ENCODE measurements at places on chromosomes 11 and 22.

- DNase-seq: no peak
These were observed 23.1 kb upstream of the TP53I11 start for GRCh38 chr11:44973632-44974401.

DNA sequence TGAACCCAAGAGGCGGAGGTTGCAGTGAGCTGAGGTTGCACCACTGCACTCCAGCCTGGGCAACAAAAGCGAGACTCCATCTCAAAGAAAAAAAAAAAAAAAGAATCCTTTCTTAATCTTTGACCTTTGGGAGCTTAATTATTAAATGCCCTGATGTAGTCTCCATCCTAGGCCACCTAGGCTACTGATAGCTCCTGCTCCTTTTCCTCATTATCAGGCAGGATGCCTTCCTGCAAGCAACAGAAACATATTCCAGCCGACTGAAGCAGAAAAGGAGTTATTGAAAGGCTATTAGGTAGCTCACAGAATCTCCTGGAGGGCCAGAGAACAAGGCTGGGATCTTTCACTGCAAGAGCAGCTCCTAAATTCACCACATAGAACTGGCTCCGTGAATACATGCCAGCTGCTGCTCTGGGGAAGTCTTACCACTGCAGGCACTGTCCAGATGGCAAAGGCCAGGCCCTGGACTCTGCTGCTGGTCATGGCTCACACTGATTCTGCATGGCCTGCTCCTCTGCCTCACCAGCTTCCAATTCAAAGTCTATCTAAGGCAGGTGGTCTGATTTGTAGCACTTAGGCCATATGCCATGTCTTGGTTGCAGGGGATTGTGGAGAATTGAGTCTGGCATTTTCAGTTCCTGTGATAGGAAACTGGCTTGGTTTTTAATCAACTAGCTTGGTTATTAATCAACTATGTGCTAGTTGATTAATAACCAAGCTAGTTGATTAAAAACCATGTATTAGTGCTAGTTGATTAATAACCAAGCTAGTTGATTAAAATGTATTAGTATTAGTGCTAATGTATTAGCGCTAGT is 26.0 kb upstream of the POLD3 start:
- no peak for DNase-seq

- no peak for DNase-seq
These were observed 20.8 kb downstream of the SHANK3 start for GRCh38 chr22:50693462-50693861.

- no peak for DNase-seq
These were observed 20.9 kb downstream of the DKK3 start for GRCh38 chr11:11987503-11988022.

DNA sequence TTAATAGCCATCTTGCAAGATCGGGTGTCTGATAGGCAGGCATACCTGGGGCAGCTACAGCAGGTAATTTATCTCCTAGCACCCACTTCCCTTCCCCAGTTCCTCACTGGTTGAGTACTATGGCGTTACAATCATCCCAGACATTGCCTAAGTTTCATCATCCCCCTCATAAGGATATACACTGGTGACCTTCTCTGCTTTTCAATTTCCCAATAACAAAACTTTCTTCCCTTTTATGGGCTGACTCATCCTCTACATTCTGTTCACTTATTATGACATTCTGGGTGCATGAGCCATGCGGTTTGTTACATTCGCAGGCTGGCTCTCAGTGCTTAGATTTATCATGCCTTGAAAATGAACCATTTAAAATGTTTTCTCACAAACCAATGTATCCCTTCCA is 5.0 kb upstream of the MRPL11 start:
- DNase-seq: peak; percentile 39

DNA sequence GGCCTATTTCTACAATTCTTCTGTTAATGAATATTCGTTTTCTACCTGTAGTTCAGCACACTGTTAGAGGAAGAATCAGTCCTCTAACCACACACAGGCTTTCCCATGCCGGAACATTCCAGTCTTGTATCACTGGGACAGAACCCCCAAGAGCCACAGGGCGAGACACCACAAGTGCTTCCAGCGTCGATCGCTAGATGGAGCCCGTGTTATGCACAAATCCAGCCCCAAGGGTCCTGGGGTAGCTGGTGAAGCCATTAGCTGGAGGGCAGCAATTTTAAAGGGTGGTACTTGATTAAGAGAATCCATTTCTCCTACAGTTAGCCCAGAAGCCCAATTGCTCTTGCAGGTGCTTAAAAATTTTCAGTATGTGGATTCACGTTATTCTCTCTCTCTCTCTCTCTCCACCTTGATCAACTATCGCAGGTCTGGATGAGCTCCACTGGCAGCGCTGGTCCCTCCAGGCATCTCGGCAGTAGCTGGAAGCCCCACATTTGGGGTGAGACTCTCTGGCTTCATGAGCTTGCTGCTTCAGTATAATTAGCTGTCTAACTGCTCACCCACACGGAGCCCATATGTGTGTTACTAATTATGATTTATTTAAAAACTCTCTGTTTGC is 148.2 kb upstream of the SNX19 start:
- DNase-seq: no peak

GRCh38 chr11:118898400-118899295 is 15.0 kb downstream of the CXCR5 start:
- no peak for DNase-seq

DNA sequence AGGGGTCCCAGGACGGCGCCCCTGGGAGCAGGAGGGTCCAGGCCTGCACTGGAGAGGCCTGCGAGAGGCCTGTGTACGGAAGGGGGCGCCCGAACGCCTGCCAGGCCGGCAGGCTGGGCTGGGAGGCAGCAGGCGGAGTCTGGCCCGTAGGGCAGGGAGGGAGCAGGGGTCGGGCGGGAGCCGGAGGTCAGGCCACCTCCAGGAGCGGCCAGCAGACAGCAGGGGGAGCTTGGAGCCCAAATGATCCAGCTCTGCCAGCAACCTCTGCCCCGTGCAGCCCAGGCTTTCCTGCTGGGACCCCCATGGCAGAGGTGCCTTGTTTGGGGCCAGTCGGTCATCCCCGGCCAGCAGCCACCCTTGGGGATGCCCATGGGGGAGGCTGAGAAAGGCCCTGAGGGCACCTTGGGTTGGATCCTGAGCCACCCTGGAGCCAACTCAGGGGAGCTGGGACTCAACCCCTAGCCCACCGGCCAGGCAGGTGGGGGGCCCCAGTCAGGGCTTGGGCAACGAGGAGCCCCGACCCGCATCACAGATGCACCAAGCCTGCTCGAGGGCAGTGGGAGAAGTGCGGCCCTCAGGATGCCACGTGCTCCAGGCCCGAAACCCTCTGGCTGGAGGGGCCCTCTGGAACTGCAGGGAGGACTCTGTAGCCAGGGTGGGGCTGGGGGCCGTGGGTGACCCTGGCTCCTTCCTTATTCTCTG is 9.6 kb upstream of the SYT8 start:
- DNase-seq: no peak

GRCh38 chr11:134250675-134251074 is 2.5 kb downstream of the THYN1 start:
- no peak for DNase-seq

- DNase-seq: no peak
These were observed 7.5 kb upstream of the SREBF2 start for GRCh38 chr22:41825376-41825775.

DNA sequence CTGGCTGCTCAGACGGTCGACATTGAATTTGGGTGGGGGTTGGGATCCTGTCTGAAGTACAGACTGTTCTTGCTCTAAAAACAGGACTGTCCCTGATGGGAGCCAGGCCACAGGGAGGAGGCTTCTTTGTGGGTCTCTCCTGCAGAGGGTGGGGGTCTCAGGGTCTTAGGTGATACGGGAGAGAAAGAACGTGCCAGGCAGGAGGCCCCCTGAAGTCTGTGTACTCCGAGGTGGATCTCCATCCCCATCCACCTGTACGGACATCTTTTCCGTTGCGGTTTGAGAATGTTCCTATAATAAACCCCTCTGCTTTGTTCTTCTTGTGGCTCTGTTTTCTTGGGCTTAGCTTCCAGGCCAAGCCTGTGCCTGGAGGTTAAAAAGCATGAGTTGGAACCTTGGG is 15.9 kb downstream of the PSMD13 start:
- no peak for DNase-seq

GRCh38 chr11:65538232-65538914 is 13.5 kb downstream of the SCYL1 start:
- DNase-seq: no peak

GRCh38 chr11:111999111-111999510 is 26.1 kb upstream of the DLAT start:
- DNase-seq: no peak

DNA sequence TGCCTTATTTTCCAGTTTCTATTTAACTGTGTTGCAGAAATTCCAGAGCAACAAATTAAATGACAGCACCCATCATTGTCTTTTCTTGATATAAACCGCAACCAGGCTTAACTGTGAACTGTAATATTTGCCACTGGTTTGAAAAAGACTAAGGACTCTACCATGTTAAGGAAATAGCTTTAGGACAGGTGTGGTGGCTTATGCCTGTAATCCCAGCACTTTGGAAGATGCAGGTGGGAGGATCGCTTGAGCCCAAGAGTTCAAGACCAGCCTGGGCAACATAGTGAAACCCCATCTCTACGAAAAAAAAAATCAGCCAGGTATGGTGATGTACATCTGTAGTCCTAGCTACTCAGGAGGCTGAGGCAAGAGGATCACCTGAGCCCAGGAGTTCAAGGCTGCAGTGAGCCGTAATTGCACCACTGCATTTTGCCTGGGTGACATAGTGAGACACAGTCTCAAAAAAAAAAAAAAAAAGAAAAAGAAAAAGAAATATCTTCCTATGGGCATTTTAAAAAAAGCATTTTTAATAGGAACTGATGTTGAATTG is 28.8 kb downstream of the HIRA start:
- DNase-seq: no peak

DNA sequence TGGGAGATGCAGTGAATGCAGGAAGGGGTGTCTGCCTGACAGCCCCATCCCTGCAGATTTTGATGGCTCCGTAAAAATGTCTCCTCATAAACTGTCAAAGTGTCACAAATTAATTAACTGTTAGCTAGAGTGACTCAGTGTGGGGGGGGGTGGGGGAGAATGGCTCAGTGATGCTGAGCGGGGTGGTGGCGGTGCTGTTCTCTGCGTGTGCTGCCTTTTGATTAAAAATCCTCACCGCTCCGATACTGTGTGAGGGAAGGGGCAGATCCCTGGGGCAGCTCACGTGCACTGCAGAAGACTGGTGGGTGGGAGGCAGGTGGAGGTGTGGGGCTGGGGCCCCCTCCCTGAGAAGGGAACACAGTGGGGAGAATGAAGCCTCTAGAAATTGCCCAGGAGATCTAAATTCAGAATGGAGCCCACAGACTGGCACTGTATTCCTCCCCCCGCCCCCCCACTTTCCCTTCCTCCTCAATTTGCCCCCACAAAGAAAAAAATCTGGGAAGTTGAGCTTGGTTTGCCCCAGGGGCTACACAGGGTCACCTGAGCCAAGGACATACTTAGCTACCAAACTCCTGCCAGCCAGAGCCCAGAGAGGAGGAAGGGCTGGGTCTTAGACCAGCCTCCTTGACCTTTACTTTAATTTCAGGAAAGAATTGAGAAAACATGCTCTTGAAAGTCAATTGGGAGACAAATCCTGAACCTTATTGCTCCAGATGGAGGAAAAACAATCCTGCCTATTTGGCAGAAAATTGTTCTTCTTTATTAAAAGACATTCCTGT is 39.8 kb downstream of the DRD2 start:
- DNase-seq: no peak

- DNase-seq: no peak
These were observed 35.5 kb upstream of the SLC25A1 start for GRCh38 chr22:19214078-19214473.

DNA sequence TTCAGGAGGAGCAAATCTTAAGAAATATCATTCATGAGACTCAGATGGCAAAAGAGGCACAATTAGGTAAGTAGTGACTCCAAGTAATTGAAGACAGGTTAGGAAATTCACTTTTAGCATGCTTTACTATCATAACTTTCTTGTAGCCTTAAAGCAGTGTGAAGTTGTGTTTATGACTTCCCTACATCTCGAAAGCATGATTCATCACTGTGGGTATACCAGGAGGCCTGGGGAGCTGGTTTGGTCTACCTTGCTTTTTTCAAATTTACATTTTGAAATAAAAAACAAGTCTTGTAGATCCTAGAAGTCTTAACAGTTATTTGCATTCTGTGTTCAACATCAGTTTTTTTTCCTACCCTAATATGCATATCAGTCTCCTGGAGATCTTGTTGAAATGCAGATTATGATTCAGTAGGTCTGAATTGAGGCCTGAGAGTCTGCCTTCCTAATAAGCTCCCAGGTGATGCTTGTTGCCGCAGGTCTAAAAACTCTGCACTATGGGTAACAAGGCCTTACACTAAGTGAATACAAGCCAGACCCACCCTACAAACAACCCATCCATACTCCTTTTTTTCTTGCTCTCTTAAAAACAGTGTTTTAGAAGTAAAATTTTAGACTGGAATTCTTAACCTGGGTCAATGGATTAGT is 41.4 kb downstream of the TTC17 start:
- DNase-seq: no peak

GRCh38 chr22:25487508-25487907 is 77.0 kb upstream of the GRK3 start:
- DNase-seq: no peak
